ENCODE measurements at places on chromosomes 2 and 18. TPM values are rescaled to one million over a fixed set of nuclear protein-coding genes. Genes with fewer than 3 reads are reported as not detected.

The SERPINB3 gene
- not detected for total RNA-seq

The TUBA4B gene
- not detected for total RNA-seq

The UXS1 gene
- total RNA-seq: 36.1 TPM

The TDRD15 gene
- total RNA-seq: under 0.01 TPM

The CDH7 gene
- not detected for total RNA-seq

The UCN gene
- 0.09 TPM for total RNA-seq

The ALPI gene
- total RNA-seq: not detected

The TSPYL6 gene
- total RNA-seq: not detected

The SERPINB12 gene
- not detected for total RNA-seq

The MYO5B gene
- 0.54 TPM for total RNA-seq

The SH3YL1 gene
- 18.0 TPM for total RNA-seq

The IL18R1 gene
- total RNA-seq: 3.7 TPM

The ZNF385B gene
- not detected for total RNA-seq

The CACNB4 gene
- total RNA-seq: 0.18 TPM

The NT5DC4 gene
- total RNA-seq: not detected

The CDCA7 gene
- total RNA-seq: 5.7 TPM

The COA5 gene
- total RNA-seq: 21.1 TPM

The AGAP1 gene
- 9.0 TPM for total RNA-seq

The DTNA gene
- total RNA-seq: 2.1 TPM

The ZBTB7C gene
- total RNA-seq: not detected

The LAPTM4A gene
- total RNA-seq: 92.8 TPM

The SERPINB4 gene
- total RNA-seq: not detected

The LRRTM4 gene
- not detected for total RNA-seq

The NEU2 gene
- not detected for total RNA-seq

The GRB14 gene
- 2.1 TPM for total RNA-seq

The SPC25 gene
- total RNA-seq: 6.4 TPM

The AP1S3 gene
- 3.2 TPM for total RNA-seq

The NDC80 gene
- total RNA-seq: 9.8 TPM

The KRCC1 gene
- 15.4 TPM for total RNA-seq

The NCOA1 gene
- total RNA-seq: 6.8 TPM

The GAREM1 gene
- total RNA-seq: 1.9 TPM

The EIPR1 gene
- 34.6 TPM for total RNA-seq

The RAX gene
- total RNA-seq: not detected

The SGPP2 gene
- total RNA-seq: not detected

The GAL3ST2 gene
- not detected for total RNA-seq
